Peyer's patch (tissue), 4 donors: ENCODE measurements at places on chromosomes 3 and 15. TPM values are rescaled to one million over a fixed set of nuclear protein-coding genes. Genes with fewer than 3 reads are reported as not detected.
A peak's percentile ranks its signal among the peaks of the same experiment; 100 is the strongest.

Gene CYP11A1
- 0.88 TPM for total RNA-seq

Gene DISP2
- 27.5 TPM for total RNA-seq

DNA sequence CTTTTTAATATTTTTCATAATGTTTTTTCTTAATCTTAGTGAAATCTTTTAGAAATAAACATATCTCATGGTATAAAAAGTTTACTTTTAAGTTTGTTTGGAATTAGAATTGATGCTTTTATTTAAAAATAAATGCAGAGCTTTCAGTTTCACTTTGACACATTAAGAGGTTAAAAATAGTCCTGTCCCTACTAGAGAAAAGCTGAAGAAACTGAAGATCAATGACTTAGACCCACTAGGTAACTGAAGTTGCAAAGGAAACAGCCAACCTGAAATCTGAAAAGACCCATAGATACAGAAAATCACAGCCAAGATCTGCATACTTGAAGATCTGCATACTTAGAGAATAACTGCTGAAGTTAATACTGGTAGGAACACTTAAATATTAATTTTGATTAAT is 237.6 kb downstream of the RAP2B start:
- H3K27ac ChIP-seq = no peak overlapping the region
- no peaks in the 10 kb centered on the region for H3K4me1 ChIP-seq
- no peak overlapping the region for H3K4me3 ChIP-seq
- no peaks in the 10 kb centered on the region for H3K27me3 ChIP-seq

GRCh38 chr3:59555593-59556315 is 505.9 kb upstream of the CFAP20DC start:
- H3K36me3 ChIP-seq = no peaks in the 10 kb centered on the region
- H3K4me3 ChIP-seq = no peak overlapping the region
- no peak overlapping the region for H3K27ac ChIP-seq
- no peaks in the 10 kb centered on the region for H3K4me1 ChIP-seq

Gene AGBL1
- total RNA-seq = 0.40 TPM

Gene TMEM266
- not detected for total RNA-seq

GRCh38 chr3:161415506-161416231 is 44.4 kb upstream of the SPTSSB start:
- no peaks in the 10 kb centered on the region for H3K36me3 ChIP-seq
- H3K4me3 ChIP-seq = no peak overlapping the region
- H3K4me1 ChIP-seq = no peaks in the 10 kb centered on the region

- H3K27ac ChIP-seq = peak overlapping the region; percentile 99
- H3K27me3 ChIP-seq = no peaks in the 10 kb centered on the region
- peak overlapping the region; percentile 64 for H3K4me3 ChIP-seq
- no peaks in the 10 kb centered on the region for H3K36me3 ChIP-seq
These were observed 13.2 kb upstream of the SHF start for GRCh38 chr15:45200799-45201556.

GRCh38 chr3:74426571-74426970 is 187.9 kb downstream of the CNTN3 start:
- H3K4me1 ChIP-seq = no peaks in the 10 kb centered on the region
- no peak for DNase-seq
- H3K27me3 ChIP-seq = no peaks in the 10 kb centered on the region

GRCh38 chr3:145798696-145799537 is 362.1 kb downstream of the PLOD2 start:
- H3K4me1 ChIP-seq = no peaks in the 10 kb centered on the region
- no peaks in the 10 kb centered on the region for H3K36me3 ChIP-seq
- H3K27ac ChIP-seq = no peak overlapping the region
- no peak for DNase-seq
- no peak overlapping the region for H3K4me3 ChIP-seq
